Right atrium auricular region (tissue), 2 donors: ENCODE measurements at places on chromosomes 7 and 10. TPM values are rescaled to one million over a fixed set of nuclear protein-coding genes. Genes with fewer than 3 reads are reported as not detected.

VGF gene
- total RNA-seq: not detected

SLC18A3 gene
- not detected for total RNA-seq

SPDYE2 gene
- not detected for total RNA-seq

ACSM6 gene
- not detected for total RNA-seq

OR2A42 gene
- 0.39 TPM for total RNA-seq

HOXA13 gene
- total RNA-seq: not detected

PAOX gene
- 3.5 TPM for total RNA-seq

FRMPD2 gene
- total RNA-seq: 1.2 TPM

TCERG1L gene
- not detected for total RNA-seq

PRKAR1B gene
- 15.1 TPM for total RNA-seq

AKR1C8 gene
- not detected for total RNA-seq

STEAP1B gene
- 0.39 TPM for total RNA-seq

HPS6 gene
- total RNA-seq: 11.2 TPM

OR2A5 gene
- total RNA-seq: not detected

GPR146 gene
- total RNA-seq: 18.6 TPM

NCF1 gene
- total RNA-seq: 3.0 TPM

CAV1 gene
- 396 TPM for total RNA-seq

COBL gene
- total RNA-seq: 31.4 TPM

WDR86 gene
- 0.33 TPM for total RNA-seq

CTAGE4 gene
- total RNA-seq: 0.59 TPM

IFIT1 gene
- total RNA-seq: 10.6 TPM

WBP1L gene
- 94.4 TPM for total RNA-seq

UCN3 gene
- total RNA-seq: not detected

ANKIB1 gene
- total RNA-seq: 32.7 TPM

RSU1 gene
- 45.4 TPM for total RNA-seq

IPMK gene
- total RNA-seq: 2.5 TPM

ITIH5 gene
- total RNA-seq: 3.1 TPM

GJD4 gene
- total RNA-seq: not detected

TMEM140 gene
- 14.9 TPM for total RNA-seq

SEMA3D gene
- total RNA-seq: 1.4 TPM

TMEM236 gene
- total RNA-seq: 0.90 TPM

GRM3 gene
- total RNA-seq: not detected

MET gene
- 17.5 TPM for total RNA-seq

WDFY4 gene
- 2.0 TPM for total RNA-seq

VWA2 gene
- not detected for total RNA-seq

SPAG6 gene
- total RNA-seq: not detected
